ENCODE measurements at places on chromosomes 11 and 22. TPM values are rescaled to one million over a fixed set of nuclear protein-coding genes. Genes with fewer than 3 reads are reported as not detected.

The OR4A16 gene
- not detected for total RNA-seq

The CCDC87 gene
- total RNA-seq: 0.39 TPM

The OR10A2 gene
- total RNA-seq: not detected

The CCDC116 gene
- total RNA-seq: 0.52 TPM

The ME3 gene
- total RNA-seq: not detected

The CYB5R2 gene
- total RNA-seq: 5.2 TPM

The NRXN2 gene
- total RNA-seq: 0.52 TPM

The SLC22A6 gene
- not detected for total RNA-seq

The FKBP2 gene
- 25.7 TPM for total RNA-seq

The TNNI2 gene
- 1.6 TPM for total RNA-seq

The BLID gene
- not detected for total RNA-seq

The CPSF7 gene
- total RNA-seq: 165 TPM

The FGF4 gene
- total RNA-seq: not detected

The HIPK3 gene
- total RNA-seq: 81.6 TPM

The OOSP2 gene
- total RNA-seq: not detected

The HPX gene
- total RNA-seq: 1.1 TPM
